Activated CD4-positive, alpha-beta T cell treated with anti-CD3 and anti-CD28 coated beads, Interleukin-2, amount 50 U/mL, for 1 hour (primary cell): ENCODE measurements at places on chromosomes 4 and X.

- DNase-seq: no peak
These were observed 540.3 kb downstream of the PCDH18 start for GRCh38 chr4:136992032-136992431.

- DNase-seq: no peak
These were observed 102.0 kb downstream of the RTL5 start for GRCh38 chrX:72029483-72030411.

- no peak for DNase-seq
These were observed 983.2 kb upstream of the IGFBP7 start for GRCh38 chr4:58093352-58093751.

DNA sequence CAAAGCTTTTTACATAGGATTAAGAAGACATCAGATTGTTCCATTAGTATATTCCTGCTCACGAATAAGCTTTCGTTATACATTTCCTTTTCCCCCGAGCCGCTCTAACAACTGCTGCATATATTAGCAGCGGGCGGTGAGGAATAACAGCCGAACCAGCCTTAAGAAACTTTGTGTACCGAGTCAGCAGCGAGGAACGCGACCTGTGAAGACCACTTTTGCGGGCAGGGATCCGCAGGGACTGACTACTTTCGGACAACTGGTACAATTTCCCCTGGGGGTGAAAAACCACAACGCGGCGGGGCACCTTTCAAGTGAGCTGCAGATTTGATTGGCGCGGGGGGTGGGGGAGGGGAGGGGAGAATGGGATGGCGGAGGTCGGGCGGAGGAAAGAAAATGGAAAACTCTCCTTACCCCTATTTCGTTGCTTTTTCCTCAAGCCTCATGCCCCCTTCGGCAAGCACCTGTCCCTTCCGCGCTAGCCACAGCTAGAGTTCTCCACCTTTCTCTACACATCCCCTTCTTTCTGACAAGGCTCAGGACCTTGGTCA lies 5.9 kb upstream of the PITX2 start:
- DNase-seq: no peak

DNA sequence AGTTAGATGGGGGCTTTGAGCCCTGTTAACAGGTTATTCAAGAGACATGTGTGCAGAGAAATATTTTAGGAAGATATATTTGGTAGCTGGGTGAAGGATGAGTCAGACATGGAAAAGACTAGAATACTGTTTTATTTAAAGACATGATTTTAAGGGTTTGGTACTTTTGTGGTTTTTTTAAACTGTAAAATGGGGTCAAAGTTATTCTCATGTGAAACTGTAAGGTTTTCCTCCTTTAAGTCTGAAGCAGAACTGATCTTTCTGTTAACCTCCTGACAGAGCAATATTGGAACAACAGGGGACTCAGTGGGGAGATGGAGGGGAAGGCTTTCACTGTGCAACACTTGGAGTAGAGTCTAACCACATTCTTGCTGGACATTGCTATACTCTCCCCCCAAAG lies 112.4 kb upstream of the LSM6 start:
- no peak for DNase-seq

GRCh38 chr4:85058551-85058950 lies 92.1 kb upstream of the WDFY3 start:
- DNase-seq: no peak

DNA sequence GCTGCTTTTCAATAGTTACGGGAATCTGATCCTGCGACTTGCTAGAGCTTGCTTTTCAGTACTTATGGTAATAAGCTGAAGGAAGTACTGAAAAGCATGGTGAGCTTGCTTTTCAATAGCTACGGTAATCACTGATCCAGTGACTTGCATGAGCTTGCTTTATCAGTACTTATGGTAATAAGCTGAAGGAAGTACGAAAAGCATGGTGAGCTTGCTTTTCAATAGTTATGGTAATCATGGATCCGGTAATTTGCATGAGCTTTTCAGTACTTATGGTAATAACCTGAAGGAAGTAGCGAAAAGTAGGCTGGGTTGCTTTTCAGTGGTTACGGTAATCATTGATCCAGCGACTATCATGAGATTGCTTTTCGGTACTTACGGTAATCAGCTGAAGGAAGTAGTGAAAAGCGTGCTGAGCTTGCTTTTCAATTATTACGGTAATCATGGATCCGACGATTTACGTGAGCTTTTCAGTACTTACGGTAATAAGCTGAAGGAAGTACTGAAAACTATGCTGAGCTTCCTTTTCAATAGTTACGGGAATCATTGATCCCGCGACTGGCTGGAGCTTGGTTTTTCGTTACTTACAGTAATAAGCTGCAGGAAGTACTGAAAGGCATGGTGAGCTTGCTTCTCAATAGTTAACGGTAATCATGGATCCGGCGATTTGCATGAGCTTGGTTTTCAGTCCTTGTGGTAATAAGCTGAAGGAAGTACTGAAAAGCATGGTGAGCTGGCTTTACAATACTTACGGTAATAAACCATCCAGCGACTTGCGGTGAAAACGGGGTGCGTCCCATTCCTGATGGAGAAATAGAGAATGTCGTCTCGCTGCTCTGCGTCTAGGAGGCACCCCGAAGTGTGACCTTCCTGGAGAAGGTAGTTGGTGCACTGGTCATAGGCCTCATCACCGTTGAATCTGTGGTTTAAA lies 6.5 kb downstream of the CRLF2 start:
- DNase-seq: peak; percentile 21

DNA sequence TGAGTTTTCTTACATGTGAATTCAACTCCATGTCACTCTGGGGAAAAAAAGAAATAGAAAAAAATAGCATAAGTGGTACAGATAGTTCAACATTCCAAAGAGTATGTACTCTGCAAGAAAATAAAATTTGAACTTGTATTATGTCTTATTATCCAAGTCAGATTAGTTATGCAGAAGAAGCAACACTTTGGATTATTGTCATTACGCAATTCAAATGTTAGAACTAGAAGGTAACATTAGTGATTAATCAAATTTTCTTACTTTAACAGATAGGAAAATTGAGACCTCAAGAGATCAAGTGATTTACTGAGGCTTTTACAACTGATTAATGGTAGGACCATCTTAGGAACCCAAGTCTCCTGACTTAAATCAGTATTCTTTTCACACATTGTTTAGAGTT lies 159.1 kb downstream of the STIM2 start:
- no peak for DNase-seq

GRCh38 chr4:108783665-108784463 lies 21.0 kb upstream of the ETNPPL start:
- no peak for DNase-seq

- DNase-seq: no peak
These were observed 999.5 kb upstream of the PABPC4L start for GRCh38 chr4:135201081-135201480.

GRCh38 chrX:48507246-48507645 lies 1.5 kb upstream of the PORCN start:
- no peak for DNase-seq

- DNase-seq: no peak
These were observed 1282.2 kb downstream of the ADGRL3 start for GRCh38 chr4:62482355-62482754.

- DNase-seq: no peak
These were observed 4.3 kb downstream of the PGRMC1 start for GRCh38 chrX:119240356-119240755.

GRCh38 chr4:95363559-95363925 lies 185.2 kb downstream of the UNC5C start:
- no peak for DNase-seq

DNA sequence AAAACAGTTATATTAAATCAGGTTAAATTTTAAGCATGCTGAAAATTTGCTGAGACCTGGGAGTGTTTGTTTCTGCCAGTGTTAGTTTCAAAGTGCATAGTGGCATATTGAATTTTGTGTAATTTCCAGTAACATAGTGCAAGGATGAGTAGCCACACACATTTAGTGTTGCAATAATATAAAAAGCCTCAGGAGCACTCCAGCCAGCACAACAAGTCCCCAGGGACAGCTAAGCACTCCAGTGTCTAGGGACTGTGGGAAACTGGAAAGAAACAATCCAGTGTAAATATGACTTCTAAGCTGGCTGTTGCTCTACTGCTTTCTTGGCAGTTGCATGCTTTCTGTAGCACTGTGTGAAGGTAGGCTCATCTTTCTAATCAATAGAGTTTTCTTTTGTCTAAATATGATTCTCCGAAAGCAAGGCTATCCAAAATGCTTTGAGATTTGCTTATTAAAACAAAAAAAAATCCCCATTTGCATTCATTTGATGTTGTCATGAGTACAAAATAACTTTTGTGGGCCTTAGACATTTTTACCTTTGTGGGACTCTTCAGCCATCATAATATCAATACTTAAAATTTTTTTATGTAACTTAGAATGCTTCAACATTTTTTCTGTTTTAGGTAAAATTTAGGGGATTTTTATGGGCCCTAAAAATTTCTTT lies 24.2 kb upstream of the CXCL2 start:
- no peak for DNase-seq

DNA sequence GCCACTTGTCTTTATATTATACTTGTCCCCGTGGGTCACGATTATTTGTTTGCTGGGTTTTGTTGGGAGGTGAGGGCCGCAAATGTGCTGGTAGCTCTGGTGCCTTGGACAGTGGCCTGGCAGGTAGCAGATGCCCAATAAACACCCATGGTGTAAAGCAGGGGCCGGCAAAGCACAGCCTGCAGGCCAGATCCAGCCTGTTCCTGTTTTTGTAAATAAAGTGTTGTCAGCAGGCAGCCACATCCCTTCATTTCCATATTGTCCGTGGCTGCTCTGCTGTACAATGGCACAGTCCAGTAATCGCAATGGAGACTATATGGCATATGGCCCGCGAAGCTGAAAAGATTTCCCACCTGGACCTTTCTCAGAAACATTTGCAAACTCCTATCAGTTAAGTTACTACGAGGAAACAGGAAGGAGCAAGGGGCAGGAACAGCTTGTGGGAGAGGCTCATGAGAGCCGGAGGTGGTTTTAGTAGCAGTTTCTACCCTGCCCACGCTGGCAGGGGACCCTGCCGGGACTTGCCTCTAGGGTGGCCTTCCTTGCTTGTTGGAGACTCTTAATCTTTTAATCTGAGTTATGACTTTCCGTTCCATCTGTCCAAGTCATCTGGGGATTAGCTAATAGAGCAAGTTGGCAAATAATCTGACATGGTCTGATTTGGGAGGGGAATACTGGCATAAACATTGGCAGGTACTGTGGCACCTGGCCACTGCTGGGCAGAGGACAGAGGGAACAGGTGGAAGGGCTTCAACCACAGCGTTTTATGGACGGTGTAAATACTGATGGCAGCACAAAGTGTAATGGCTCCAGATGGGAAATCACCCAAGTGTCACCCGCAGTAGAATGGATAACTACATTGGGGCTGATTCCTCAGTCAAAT lies 19.6 kb downstream of the CLCN4 start:
- DNase-seq: no peak

- DNase-seq: no peak
These were observed 4.8 kb upstream of the GPM6B start for GRCh38 chrX:13821738-13822137.

- no peak for DNase-seq
These were observed 50.2 kb upstream of the MAMLD1 start for GRCh38 chrX:150312931-150313330.

DNA sequence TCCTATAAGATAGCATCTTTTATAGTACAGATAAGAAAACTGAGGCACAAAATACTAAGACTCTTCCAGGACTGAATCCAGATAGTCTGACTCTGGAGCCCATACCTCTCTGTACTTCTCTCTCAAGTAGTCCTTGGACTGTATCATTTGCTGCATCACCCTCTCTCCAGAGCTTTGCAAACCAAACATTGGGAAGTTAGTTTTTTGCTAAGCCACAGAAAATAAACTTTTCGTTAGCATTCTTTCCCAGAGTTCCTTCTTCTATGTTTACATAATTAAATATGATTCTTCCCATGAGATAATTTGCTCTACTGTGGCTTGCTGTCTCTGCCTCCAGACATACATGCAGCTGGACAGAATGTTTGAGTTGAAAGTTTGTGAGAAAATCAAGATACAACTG lies 22.0 kb downstream of the PPEF2 start:
- DNase-seq: no peak

- DNase-seq: no peak
These were observed 40.1 kb upstream of the PDK3 start for GRCh38 chrX:24424948-24425347.

- no peak for DNase-seq
These were observed 263.3 kb upstream of the GPRIN3 start for GRCh38 chr4:89570931-89571330.

DNA sequence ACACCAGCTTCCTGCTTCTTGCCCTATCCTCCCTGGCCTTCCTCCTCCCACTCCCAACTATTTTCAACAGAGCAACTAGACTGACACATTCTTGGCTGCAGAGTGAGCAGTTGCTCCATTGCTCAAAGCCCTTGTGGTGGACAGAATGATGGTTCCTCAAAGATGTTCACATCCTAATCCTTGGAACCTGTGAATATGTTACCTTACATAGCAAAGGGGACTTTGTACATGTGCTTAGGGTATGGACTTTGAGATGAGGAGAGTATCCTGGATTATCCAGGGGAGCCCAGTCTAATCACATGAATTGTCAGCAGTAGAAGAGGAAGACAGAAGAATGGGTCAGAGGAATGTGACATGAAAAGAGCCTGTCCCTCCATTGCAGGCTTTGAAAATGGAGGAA lies 24.9 kb upstream of the HOPX start:
- DNase-seq: no peak

GRCh38 chrX:131729295-131729694 lies 185.4 kb downstream of the OR13H1 start:
- no peak for DNase-seq

DNA sequence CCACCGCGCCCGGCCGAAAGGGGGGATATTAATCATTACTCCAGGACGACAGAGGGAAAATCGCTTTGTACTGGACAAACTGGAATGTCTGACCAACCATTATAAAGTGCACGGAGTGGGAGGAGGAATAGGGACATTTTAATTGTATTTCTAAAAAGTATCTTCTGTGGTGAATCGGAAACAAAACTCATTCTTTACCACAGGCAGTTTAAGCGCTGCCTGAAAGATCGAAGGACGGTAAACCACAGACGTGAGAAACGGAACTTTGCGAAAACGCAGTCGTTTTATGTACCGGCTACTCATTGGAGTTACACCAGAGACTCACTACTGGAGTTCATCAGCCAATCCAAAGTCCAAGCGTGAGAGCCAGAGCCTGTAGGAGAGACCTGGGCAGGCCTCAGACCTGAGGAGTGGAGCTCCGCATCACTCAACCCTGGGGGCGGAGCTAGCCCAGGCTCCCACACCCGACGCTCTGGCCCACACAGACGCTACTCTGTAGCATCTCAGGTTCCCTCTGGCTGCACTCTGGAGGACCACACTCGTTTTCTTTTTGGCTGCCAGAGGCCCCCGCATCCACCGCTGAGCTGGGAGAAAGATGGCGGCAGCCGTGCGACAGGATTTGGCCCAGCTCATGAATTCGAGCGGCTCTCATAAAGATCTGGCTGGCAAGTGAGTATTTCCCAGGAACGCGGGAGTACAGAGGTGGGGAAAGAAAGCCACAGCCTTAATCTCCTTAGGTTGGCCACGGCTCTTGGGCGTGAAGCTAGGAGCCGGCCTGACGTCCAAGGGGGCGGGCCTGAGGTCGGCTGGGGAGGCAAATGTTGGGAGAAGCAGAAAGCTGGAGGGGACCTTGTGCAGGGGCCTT lies at the start of gene COPS4:
Gene COPS4, plus strand, starts transcription at position 554 of the 865 bp plus-strand sequence. Its CDS starts 42 bp downstream, at position 596.
- DNase-seq: peak; percentile 92

GRCh38 chr4:135418353-135418752 lies 1216.8 kb upstream of the PABPC4L start:
- no peak for DNase-seq
